ENCODE measurements at places on chromosomes 5 and 9. TPM values are rescaled to one million over a fixed set of nuclear protein-coding genes. Genes with fewer than 3 reads are reported as not detected.

Gene SLC6A3
- not detected for total RNA-seq

Gene ZNF483
- total RNA-seq, result 4.5 TPM

Gene NTRK2
- 2.5 TPM for total RNA-seq

DNA sequence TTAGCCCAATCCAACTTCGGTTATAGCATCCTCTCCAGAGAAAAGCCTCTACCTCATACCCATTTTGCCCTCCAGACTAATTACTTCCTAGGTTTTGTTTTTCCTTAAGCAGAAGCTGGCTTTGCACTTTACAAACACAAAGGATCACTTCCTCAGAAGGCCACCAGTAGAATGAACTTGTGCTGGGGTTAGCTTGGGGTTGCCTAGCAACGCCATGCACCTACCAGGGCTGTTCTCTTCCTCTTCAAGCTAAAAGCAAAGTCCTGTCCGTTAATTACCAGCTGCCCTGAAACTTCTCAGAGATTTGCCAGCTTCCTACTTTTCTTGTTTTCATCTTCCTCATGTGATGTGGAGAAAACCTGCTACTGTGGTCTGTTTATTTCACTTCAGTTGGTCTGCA is 132.0 kb upstream of the WWC1 start:
- no peak for DNase-seq

GRCh38 chr9:38682713-38683112 is 37.2 kb downstream of the FAM240B start:
- no peak for DNase-seq

GRCh38 chr5:72653586-72653985 is 146.4 kb upstream of the ZNF366 start:
- DNase-seq, result peak; percentile 21

- DNase-seq, result peak; percentile 94
Observed at GRCh38 chr5:37071901-37072581, 177.1 kb downstream of the CPLANE1 start.

- no peak for DNase-seq
Observed at GRCh38 chr9:121831869-121832268, 180.4 kb downstream of the DAB2IP start.

DNA sequence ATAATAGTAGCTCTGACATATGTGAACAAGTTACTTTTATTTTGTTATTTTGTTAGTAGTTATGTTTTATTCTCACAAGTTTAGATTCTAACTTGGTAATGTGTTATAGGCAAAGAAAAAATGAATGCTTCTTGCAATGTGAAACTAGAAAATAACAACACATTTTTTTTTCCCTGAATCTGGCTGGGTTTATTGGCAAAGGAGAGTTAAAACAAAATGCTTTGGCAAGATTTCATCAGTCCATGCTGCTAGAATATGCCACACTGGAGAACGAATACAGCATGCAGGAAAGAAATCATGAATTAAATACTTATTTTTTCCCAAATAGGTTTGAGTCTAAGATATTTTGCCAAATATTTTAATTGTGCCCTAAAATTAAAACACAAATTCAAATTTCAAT is 1048.1 kb upstream of the ACO1 start:
- DNase-seq, result no peak

GRCh38 chr5:61617039-61617438 is 285.0 kb downstream of the ZSWIM6 start:
- no peak for DNase-seq

DNA sequence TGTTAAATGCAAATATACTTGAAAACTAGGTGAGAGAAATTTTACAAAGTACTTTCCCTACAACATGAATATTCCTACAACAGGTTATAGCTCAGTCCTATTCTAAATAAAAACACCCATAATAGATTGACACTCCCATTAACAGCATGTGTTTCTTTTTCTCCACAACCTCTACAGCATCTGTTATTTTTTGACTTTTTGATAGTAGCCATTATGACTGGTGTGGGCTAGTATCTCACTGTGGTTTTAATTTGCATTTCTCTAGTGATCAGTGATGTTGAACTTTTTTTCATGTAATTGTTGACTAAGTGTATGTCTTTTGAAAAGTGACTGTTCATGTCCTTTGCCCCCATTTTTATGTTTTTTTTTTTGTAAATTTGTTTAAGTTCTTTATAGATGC is 1506.1 kb upstream of the CDH9 start:
- no peak for DNase-seq

- DNase-seq, result peak; percentile 51
Observed at GRCh38 chr9:111897601-111898137, 1.1 kb downstream of the UGCG start.

DNA sequence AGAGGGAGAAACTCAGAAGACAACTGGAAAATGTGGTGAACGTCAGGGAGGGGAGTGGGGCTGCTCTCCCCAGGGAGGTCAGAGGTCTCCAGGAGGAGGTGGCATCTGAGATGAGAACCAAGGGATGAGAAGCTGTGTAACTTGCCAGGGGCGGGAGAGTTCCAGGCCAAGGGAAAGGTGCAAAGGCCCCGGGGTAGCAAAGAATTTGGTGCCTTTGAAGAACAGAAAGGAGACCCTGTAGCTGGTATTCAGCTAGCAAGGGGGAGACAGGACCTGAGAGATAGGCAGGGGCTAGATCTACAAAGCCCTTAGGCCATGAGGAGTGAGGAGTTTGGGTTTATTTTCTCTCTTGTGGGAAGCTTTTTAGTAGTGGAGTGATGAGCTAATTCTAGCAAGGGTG is 3.3 kb downstream of the DNM1 start:
- DNase-seq, result no peak

DNA sequence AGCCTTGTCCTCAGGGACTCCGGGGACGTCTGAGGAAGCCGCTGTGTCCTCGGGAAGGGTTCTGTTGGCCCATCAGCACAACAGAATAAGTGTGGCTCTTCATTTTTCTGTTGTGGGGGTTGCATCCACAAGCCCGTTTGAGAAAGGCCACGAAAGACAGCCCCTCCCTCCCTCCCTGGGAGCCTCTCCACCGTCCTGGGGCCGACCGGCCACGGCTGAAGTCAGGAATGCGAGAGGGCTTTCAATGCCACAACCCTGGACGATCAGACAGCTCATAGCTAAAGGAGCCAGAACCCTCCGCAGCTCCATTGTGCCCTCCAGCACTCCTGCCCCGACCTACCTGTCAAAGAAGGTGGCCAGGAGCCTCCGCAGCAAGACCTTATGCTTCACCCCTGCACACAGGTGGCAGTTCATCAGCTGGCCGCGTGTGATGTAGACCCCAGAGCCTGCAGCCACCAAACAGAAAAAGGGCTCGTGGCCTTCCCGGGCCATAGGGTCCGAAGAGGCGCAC is 52.4 kb upstream of the UBAC1 start:
- DNase-seq, result no peak

Measured in cardiac muscle cell (in vitro differentiated cells and primary cell).